Dermis lymphatic vessel endothelial cell (primary cell): ENCODE measurements at places on chromosomes 4 and X. TPM values are rescaled to one million over a fixed set of nuclear protein-coding genes. Genes with fewer than 3 reads are reported as not detected.

The TCEAL3 gene
- 7.6 and 7.7 TPM in 2 replicates for total RNA-seq

The FOXR2 gene
- total RNA-seq, result not detected in 2 replicates

The EDA2R gene
- 0.43 and 1.5 TPM in 2 replicates for total RNA-seq

The TLR3 gene
- total RNA-seq, result 0.54 and 0.60 TPM in 2 replicates

The MAGEC1 gene
- not detected in 2 replicates for total RNA-seq

The EVC2 gene
- total RNA-seq, result 10.9 and 12.7 TPM in 2 replicates

The PNCK gene
- not detected in 2 replicates for total RNA-seq
